ENCODE measurements at places on chromosomes 5 and 9.

DNA sequence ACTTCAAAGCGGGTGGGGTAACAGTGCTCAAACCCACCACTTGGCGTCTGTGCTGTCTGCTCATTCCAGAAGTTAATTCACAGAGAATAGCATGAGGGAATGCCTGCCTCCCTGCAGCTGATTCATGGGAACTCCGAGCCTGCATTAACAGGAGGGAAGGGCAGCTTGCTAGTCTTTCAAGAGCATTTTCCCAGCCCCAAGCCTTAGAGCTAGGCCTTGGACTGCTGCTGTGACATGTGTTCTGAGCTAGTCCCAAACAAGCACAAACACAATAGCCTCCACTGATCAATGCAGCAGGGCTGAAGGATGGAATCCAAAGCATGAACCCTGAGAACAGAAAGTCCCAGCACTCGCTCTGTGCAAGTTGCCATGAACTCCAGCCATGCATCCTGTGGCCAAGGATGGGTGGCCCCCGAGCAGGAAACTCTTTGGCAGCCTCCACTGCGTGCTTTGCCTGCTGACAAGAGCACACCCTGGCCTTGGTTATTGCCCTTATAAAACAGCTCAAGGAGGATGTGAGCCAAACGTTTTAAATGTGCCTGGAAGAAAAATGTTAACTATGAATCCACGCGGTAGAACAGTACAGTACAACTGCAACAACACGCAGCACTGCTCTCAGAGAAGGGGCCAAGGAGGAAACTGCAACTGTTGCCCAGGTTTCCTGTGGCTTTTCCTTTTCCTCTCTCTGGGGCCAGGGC lies 653.1 kb upstream of the KLF4 start:
- no peak for DNase-seq

- no peak for DNase-seq
Measured at GRCh38 chr5:23367874-23368273, 139.5 kb upstream of the PRDM9 start.

- no peak for DNase-seq
Measured at GRCh38 chr5:99724732-99725290, 796.0 kb upstream of the CHD1 start.

DNA sequence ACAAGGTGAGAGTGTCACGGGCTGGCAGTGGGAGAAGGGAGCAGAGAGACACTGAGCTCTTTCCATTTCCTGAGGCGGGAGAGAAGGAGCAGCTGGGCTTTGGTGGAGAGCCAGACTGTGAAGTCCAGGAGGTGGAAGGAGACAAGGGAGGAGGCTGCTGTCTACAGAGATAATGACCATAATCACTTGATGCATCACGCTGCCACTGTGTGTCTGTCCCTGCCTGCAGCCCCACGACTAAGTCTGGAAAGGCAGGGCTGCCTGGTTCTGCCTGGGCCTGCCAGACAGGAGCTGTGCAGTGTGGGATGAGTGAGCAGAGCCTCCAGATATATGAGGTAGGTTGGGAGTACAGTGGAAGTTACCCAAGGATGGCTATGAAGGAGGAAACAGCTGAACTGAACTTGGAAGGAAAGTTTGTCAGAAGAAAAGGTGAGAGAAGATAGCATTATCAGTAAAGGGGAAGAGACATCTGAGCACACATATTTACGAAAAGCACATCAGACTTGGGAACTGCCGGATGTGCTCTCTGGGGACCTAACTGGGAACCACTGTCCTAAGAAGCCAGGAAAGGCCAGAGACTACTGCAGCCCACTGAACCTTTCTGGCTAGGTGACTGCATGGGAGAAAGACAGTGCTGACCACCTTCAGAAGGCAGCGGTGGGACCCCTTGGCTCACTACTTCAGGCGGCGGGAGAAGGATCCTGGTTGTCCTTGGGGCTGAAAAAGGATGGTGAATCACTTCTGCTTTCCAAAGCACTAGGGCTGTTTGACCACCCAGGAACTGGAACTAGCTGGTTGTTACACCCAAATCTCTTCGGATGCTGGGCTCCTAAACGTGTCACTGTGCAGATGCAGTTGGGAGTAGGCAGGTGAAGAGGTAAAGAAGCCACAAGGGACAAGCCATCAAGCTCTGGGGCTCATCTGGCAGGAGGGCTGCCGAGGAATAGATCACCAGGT lies 12.8 kb upstream of the DDX41 start:
- no peak for DNase-seq

GRCh38 chr9:95092262-95093072 lies 225.0 kb downstream of the FANCC start:
- no peak for DNase-seq

DNA sequence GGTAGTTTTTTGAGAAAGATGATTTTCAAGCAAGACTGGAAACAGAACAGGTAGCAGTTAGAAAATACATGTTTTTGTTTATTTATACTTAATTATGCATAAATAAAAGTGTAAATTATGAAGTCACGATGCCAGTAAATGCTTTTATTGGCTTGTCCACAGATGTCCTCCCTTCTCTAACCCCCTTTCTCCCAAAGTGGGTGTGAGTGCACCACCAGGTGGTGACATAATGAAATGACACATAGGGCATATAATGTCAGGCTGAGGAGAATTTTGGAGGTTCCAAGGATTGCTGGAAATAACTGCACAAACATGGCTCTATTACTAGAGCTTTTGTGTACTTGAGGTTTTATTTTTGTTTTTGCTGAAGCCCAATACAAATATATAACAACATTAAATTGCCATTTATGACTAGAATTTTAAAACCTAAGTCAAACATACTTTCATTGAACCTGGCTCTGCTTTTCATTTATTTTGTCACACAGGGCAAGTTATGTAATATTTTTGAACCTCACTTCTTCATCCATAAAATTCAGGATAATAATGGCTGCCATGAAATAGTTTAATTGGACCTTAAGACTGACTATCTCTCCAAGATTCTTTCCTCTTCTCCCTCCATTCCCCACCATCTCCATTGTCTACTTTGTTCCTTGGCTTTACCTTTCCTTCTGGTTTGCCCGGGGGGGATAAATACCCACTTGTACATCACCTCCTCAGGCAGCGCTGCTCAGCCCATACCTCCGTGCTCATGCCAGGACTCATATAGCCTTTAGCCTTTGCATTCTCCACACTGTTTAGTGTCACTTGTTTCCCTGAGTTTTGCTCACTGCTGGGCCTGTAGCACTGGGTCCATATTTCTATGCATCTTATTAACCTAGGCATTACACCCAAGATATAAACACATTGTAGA lies 168.8 kb downstream of the PDE4D start:
- DNase-seq = peak; percentile 15

- DNase-seq = no peak
Measured at GRCh38 chr9:85536076-85536475, 205.7 kb downstream of the AGTPBP1 start.

DNA sequence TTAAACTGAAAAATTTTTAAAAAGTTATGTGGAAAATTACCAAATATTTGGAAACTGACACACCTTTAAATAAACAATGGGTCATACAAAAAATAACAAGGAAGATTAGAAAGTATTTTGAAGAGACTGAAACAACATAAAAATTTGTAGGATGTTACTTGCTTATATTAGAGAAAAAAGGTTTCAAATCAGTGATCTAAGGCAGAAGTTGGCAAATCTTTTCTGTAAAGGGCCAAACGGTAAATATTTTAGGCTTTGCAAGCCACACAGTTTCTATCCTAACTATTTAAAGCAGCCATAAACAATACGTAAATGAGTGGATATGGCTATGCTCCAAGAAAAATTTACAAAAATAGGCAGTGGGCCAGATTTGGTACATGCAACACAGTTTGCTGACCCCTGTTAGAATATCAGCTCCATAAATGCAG lies 81.3 kb downstream of the OXCT1 start:
- DNase-seq = no peak

DNA sequence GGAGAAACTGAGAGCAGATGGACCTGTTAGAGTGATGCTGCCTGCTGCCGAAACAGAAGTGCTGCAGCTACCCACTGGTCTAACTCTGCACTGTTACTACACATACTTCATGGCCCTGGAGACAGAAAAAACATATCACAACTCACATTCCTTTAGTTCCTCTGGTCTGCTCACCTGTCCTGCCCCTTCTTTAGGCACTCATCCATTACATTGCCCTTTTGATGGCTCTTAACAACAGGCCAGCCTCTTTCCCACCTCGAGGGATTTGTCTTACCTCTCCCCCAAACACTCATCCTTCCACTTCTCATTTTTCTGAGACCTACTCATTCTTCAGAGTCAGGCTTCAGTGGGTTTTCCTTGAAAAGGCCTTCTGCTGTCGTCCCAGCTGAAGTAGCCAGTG lies 49.2 kb downstream of the KCTD16 start:
- no peak for DNase-seq

DNA sequence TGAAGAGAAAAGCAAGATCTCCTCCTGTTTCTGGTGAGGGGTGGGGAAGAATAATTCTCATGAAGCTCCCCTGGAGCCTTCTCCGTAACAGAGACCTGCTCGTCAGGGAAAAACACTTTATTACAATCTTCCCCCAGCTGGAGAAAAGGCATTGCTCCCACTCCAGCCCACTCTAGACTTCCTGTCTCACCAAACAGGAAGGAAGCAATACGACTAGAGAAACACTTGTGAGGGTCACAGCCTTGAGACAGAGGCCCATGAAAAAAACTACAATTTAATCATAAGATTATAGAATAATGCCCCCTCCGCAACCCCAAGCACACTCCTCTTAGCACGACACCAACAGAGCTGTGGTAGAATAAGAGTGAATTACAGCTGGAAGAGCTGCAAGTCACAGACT lies 197.2 kb upstream of the S1PR3 start:
- DNase-seq = no peak

GRCh38 chr5:72604111-72604797 lies 97.0 kb upstream of the ZNF366 start:
- DNase-seq = no peak

DNA sequence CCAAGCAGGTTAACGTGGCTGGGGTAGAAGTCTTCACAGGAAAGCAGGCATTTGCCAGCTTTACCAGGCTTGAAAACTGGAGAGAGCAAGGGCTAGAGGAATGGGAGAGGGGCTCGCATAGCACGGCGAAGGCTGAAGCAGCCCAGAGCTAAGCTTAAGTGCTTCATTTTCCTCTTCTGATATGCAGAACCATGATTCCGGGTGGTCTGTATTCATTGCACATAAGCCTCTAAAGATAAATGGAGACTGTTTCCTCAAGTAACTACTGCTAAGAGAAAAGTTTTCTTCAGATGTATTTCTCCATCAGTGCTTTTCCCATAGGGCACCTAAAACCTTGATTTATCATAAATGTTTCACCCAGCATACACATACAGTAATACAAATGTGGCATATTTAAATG lies 414.1 kb downstream of the MLLT3 start:
- no peak for DNase-seq

DNA sequence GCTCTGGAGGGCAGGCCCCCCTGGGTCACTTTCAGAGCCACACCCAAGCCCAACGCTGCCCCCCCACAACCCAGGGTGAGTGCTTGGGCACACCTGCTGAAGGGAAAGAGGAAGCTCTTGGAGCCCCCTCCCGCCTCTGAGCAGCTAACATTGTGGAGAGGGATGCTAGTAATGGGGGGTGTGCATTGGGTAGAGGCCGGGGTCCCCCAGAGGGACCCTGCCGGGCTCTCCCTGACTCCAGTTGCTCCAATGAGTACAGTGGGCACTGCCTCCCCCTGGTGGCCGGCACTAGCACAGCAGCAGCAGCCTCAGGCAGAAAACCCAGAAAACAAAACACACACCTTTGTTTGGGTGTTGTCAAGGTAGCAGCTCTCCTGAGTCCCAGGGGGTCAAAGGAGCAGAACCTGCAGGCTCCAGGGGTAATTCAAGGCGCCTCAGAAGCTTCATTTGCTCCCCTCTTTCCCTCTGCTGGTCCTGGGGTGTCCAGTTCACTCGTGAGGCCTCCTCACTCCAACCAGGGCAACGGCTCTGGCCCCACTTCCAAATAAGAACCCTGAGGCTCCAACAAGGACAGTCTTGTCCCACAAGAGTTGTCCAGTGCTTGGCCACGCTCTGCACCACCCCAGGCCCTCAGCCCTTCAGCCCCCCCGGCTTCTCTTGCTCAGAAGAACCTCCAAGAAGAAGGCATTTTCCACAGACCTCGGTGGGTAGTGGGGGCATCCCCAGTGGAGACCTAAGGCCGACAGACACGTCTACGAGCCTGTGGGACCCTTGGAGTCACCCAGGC lies 16.1 kb downstream of the GBGT1 start:
- DNase-seq = peak; percentile 93

- no peak for DNase-seq
Measured at GRCh38 chr9:33800886-33801285, 5.5 kb downstream of the PRSS3 start.

- peak; percentile 62 for DNase-seq
Measured at GRCh38 chr9:120915854-120916470, 10.6 kb downstream of the TRAF1 start.

DNA sequence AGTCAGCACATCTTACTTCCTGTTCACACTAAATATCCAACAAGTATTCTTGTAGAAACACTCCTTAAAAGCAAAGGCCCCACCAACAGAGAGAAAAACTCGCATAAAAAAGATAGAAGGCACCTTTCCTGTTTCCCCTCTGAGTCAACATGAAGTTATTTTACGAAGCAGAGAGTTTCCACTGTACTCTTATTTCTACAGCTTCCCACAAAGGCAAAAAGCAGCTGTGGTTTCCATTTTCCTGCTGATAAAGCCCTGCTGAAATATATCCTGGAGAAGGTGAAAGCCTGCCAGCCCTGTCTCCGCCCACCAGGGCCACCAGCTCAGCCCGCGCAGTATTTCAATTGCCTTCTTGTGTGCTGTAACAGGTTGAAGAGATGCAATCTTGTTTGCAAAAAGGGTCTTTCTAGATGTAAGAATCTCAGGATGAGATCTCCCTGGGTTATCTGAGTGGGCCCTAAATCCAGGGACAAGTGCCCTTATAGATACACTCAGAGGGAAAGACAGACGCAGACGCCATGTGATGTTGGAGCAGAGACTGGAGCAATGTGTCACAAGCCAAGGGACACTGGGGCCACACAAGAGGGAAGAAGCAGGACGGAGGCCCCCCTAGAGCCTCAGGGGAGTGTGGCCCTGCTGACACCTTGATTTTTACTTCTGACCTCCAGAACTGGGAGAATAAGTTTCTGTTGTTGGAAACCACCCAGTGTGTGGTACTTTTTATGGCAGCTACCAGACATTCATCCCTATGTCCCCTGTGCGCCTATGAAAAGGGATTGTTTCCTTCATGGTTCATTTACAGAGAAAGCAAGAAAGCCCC lies 19.9 kb downstream of the SEMA4D start:
- DNase-seq = peak; percentile 75

DNA sequence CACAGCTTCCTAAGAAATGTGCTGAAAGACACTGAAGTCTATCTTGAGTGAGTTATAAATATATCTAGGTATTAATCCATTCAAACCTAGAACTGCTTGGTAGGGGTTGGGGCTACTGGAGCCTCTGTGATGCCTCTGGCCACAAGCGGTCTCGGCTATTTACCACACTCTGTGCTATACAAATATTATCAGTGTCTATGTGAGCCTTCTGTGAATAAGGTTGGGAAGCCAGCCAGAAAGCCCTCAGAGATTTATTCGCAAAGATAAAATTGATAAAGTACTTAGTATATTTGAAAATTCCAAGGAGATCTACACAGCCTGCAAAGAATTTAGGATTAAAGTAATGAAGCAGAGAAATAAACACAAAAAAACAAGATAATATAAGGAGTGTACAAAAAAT lies 41.4 kb downstream of the LIFR start:
- DNase-seq = no peak

GRCh38 chr9:79709743-79710674 lies 138.2 kb downstream of the TLE4 start:
- DNase-seq = no peak

Measured in CD4-positive, alpha-beta T cell treated with Interleukin-4 for 4 hours (primary cell).